ENCODE measurements at places on chromosomes 7 and 10. TPM values are rescaled to one million over a fixed set of nuclear protein-coding genes. Genes with fewer than 3 reads are reported as not detected.

DNA sequence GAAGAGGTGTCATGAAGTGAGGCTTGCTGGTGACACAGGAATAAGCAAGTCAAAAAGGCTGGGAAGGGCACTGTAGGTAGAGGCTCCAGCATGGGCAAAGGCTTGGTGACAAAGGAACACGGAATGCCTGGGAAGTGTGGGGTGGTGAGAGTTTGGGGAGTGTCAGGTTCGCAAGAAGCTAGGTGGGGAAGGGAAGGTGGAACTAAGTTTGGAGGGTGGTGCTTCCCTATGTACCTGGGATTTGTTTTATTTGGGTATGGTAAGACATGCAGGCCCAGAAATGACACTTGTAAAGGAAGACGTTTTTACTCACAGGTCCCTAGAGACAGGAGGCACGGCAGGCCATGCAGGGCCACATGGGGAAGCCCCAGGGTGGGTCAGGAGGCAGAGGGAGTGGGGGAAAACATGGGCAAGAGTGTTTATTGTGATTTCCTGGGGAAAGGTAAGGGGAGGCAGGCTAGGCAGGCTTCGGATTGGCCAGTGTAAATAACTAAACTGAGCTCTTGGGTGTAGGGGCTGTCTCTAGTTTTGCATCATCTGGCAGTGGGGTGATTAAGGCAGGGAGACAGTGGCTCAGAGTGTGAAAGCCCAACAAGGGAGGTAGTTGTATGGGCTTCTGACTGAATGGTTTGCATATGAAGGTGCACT, 52.1 kb downstream of the SH2D4B start:
- DNase-seq, result no peak

GRCh38 chr7:35353481-35353880, 99.6 kb upstream of the TBX20 start:
- no peak for DNase-seq

Gene C10orf105
- not detected for total RNA-seq

DNA sequence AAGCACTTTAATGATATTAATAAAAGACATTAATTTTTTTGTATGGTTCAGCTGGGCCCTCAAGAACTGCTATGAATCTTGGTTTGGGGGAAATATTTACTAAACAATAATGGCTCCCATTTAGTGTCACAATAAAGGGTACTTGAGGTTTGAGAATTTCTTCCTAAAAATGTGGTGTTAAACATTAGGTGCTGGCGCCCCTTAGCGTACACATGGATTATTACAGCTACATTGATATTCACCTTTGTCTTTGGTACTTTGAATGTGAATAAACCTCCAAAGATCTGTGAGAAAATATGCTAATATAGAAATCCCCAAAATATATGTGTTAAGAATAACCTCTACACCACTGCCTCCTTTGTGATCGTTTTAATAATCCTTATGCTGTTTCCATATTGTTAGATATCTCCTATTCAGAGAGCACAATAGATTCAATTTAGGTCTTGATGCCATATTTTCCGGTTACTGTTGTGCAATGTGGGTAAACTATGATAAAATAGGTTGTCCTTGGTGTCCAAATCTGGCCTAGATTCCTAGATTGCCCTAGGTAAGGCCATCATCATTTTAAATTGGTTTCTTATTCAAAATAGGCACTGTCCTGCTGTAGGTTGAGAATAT, 161.8 kb upstream of the CACNA2D1 start:
- peak; percentile 27 for DNase-seq

DNA sequence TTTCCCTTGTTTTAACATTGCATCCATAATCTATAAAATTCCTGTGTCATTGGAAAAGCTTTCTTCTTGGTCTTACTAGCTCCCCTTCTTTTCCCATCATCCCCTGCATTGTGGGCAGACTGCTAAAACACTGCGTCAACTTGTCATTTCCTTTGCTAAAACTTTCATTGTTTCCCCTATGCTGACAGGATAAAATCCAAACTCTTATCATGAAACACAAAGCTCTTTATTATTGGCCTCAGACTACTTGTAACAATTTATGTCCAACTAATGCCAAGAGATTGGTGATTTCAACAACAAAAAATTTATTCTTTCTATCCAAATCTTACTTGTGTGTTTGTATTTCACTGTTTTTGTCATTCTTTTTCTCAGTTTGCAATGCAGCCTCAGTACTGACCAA, 339.1 kb downstream of the HGF start:
- DNase-seq, result no peak

Gene SUN3
- not detected for total RNA-seq
